ENCODE measurements at places on chromosomes 6 and 20.

- peak; percentile 12 for DNase-seq
Observed at GRCh38 chr6:163170294-163170883, 244.1 kb upstream of the QKI start.

DNA sequence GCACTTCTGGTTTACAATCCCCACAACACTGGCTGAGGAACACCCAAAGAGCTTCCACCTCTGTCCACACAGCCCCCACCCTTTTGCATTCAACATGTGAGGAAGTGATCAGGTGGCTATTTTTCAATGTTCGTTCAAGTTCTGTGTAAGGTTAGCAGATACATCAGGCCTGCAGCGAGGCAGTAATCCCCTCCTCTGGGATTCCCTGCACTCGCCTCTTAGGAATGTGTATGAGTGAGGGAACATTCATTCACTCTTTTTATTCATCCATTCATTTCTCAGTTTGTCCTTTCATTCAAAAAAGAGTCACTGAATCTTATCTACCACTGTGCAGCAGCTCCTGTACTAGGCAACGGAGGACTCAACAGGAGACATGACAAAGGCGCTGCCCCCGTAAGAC, 236.4 kb upstream of the PRDM1 start:
- DNase-seq, result peak; percentile 8

DNA sequence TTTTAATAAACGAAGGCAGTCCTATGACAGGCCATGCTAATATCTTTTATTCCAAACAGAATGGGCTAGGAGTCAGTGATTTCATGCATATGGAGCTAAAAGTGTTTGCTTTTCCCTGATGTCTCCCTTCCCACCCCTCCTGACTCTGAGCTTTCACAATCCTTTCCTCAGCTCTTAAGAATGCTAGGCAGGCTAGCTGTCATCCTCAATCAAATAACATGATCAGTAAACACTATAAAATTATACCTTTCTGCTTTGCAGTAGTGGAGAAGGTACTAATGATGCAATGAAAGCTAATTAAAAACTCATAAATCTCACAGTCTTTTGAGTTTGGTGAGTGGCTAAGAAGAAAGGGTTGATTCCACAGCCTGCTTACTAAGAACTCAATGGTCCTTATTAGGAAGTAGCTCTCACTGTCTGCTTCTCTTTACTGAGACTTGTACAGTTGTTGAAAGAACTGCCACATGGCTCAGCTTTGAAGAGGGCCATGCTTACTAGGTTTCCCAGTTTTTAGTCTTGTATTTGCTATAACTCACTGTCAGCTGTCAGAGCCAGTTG, 250.9 kb upstream of the JAG1 start:
- peak; percentile 81 for DNase-seq

- no peak for DNase-seq
Observed at GRCh38 chr20:38198238-38198861, 33.3 kb upstream of the TGM2 start.

GRCh38 chr6:108562503-108562993, 1.8 kb downstream of the FOXO3 start:
- peak; percentile 82 for DNase-seq

GRCh38 chr6:4941782-4942672, 61.8 kb downstream of the RPP40 start:
- peak; percentile 97 for DNase-seq

GRCh38 chr20:51208162-51208561, 185.3 kb upstream of the KCNG1 start:
- no peak for DNase-seq

DNA sequence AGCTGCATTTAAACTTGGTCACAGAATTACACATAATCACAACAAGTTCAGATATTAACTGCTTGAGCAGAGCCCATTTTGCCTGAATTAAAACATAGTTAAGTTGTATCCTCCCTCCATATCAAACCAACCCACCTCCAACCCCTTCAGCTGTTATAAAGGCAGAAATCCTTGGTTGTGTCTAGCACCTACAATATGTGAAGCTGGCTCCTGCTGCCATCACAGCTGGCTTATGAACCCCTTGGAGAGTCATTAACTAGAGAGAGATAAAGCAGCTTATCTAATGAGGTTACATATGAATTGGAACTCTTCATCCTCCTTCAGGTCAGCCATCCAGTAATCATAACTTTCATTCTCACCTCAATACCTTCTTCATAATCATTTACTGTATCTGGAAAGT, 101.8 kb downstream of the EPHA7 start:
- DNase-seq, result no peak

DNA sequence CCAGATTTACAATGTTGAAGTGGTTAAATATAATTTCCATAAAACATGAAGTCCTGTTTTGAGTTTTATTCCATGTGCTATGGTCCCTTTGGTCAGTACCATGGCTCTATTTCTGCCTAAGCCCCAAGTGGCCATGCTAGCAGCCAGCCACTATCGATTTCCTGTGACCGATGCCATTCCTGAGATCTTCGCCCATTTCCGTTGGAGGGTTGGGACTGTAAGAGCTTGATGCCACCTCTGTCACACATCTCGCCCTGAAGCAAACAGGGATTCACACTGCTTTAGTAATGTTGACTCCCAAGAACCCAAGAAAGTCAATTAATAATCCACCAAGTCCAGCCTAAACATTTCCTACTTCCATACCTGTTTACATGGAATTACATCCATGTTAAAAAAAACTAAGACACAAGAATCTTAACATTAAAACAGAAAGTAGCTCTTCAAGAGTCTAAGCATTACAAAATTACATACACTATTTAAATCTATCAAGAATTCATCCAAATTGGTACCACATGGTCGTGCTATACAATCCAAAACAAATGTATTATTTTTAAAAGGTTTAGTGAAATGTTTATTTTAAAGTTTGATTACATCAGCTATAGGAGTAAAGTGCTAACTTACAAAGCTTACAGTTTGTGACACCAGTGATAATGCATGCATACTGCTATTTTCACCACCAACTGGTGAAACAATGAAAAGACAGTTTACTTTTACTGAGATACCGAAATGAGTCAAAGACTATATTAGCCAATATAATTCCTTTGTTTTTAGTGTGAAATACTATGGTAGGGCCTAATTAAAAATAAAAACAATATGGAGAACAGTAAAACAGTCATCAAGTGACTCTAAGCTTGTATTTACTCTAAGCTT, 2.5 kb downstream of the RBM39 start:
- DNase-seq, result peak; percentile 65

DNA sequence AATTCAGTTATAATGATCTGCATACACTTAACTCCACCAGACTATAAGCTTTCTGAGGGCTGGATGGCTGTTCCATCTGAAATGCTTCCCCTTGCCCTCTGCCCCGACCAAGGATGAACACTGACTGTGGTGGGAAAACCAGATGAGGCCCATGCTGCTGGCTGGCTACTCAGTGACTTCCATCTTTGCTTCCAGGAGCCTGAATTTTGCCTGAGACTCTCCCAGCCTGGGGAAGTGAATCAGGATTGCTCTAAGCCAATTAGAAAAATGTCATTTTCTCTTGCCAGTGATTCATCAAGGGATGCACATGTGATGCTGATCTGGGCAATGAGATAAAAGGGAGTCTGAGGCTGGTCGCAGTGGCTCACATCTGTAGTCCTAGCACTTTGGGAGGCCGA, 1.7 kb upstream of the TOMM34 start:
- DNase-seq, result peak; percentile 35

- DNase-seq, result no peak
Observed at GRCh38 chr6:84770521-84770920, 6.1 kb upstream of the TBX18 start.

- no peak for DNase-seq
Observed at GRCh38 chr6:83597051-83597450, 84.7 kb downstream of the PRSS35 start.

- peak; percentile 64 for DNase-seq
Observed at GRCh38 chr6:16948396-16948795, 153.5 kb upstream of the STMND1 start.

DNA sequence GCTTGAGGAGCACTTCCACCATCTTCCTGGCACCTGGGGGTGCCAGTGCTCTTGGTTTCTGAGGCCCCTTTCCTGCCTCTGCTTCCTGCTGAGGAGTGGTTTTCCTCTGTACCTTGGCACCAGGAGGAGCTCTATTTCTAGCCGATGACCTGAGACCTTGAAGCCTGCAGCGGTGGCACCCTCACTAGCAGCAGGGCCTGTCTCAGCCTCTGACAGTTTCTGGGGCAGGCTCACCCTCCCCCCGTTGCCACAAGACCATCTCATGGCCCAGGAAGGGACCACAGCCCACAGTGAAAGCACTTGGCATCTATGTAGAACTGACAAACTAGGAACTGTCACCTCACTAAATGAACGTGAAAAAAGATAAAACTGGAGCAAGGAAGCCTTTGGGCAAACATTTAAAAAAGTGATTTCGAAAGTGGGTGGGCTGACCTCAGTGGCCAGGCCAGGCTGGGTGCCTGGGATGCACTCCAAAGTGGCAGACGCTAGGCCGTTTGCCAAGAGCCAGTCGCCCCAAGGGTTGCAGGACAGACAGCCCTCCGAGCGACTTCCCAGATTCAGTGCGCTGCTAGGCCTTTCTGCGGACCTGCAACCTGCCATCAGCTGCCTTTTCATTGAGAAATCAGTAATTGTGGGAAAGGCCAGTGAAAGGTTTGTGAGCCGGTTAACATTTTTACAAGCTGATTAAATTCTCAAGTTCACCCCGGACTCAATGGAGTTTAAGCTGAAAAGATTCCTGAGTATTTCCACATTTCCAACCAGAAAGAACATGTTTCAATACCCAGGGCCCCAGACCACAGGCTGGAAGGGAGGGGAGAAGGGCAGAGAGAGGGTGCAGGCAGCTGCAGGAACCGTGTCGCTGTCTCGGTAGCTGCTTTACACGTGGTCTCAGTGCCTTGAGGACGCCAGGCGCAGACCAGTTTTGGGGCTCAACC, 303.7 kb downstream of the ESR1 start:
- DNase-seq, result no peak

GRCh38 chr6:68506911-68507310, 128.2 kb upstream of the ADGRB3 start:
- no peak for DNase-seq

DNA sequence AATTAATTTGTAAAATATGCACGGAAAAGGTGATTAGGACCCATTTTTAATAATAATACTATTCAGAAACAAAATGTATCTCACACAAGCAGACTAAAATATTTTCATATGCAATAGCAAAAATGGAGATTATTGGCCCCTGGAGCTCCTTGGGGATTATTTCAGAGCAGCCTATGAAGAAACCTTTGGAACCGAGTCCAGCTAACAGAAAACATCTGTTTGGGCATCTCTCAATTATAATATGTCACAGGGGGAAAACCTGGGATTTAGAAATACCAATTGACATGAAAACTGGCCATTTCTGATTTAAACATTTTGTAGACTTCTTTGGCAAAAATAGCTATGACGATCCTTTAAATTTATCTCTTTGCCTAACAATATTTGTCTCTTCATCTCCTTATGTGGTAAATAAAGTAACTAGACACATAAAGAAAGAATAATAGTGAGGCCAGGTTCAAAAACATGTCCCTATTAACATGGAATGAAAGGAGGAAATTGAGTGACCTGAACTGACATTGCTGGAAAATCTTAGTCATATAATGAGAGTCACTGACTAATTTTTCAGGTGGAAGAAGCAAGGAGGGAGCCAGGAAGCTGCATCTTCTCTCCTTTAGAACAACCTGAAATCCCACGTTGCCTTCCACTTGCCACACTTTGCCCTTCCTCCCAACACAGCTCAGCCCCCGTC, 199.0 kb downstream of the SOD2 start:
- DNase-seq, result no peak

GRCh38 chr20:37081717-37082289, 14.0 kb downstream of the RBL1 start:
- peak; percentile 52 for DNase-seq

- peak; percentile 64 for DNase-seq
Observed at GRCh38 chr6:137903933-137904821, 37.1 kb downstream of the TNFAIP3 start.

DNA sequence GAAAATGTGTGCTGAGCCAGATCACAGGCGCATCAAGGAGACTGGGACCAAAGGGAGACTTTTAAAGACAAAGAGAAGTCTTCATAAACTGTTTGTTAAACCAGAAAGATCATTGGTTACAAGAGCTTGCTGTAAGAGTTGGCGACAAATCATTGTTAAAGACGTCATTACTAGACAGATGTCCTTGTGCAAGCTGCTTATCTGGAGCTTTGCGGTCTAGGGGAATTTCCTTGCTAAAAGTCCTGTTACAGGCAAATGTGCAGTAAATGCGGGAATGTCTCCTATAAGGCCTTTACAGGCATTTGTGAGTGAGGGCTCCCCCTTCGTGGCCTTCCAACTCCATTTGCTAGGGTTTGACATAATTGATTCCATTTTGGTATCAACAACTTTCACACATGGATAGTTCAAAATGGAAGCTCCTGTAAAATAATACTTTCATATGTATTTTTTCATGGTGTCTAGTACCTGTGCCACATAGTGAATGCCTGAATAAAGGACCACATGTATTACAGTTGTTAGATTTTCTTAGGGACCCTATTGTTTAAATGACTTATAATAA, 362.4 kb downstream of the UTRN start:
- DNase-seq, result no peak

DNA sequence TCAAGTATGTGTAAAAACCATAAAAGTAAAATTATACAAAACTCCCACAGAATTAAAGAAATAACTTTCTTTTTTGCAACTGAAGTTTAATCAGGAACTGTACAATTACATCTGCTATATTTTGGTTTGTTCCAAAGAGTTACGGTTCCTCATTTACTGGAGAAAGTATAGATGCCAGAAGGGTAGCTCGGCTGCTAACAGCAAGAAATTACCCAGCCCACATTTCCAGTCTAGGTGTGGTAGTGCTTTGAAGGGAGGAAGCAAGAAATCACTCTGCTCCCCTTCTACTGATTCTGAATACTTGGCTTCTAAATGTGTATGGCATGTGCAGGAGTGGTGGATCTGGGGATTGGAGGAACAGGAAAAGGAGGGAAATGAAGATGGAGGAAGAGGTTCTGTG, 441.3 kb downstream of the CDC5L start:
- no peak for DNase-seq

GRCh38 chr6:7902221-7902620, 8.4 kb downstream of the TXNDC5 start:
- DNase-seq, result no peak

Data from choroid plexus epithelial cell (primary cell).